ENCODE measurements at places on chromosomes 5 and 9. TPM values are rescaled to one million over a fixed set of nuclear protein-coding genes. Genes with fewer than 3 reads are reported as not detected.

The C5orf58 gene
- 0.15 TPM for polyA plus RNA-seq

The TLE4 gene
- polyA plus RNA-seq = 71.6 TPM

The F12 gene
- polyA plus RNA-seq = 4.6 TPM

The FOXI1 gene
- 8.1 TPM for polyA plus RNA-seq

The GPR151 gene
- polyA plus RNA-seq = not detected

The GRXCR2 gene
- polyA plus RNA-seq = not detected

DNA sequence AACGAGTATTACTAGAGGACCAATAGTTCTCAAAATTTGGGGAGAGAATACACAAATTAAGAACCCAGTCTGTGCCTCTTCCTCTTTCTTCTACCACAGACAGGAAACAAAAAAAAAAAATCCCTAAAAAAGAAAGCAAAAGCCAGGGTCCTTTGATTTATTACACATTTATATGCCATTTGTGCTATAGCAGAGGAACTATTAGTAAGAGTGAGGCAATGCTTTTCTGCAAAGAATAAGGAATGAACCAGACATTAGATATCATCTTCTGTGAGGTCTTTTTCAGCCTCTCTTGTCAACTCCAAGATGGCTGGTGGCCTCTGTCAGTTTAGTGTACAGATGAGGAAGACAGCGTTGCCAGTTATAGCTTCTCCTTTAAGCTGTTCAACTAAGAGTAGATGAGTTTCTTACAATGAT is 127.6 kb downstream of the RFX3 start:
- no peak for DNase-seq

DNA sequence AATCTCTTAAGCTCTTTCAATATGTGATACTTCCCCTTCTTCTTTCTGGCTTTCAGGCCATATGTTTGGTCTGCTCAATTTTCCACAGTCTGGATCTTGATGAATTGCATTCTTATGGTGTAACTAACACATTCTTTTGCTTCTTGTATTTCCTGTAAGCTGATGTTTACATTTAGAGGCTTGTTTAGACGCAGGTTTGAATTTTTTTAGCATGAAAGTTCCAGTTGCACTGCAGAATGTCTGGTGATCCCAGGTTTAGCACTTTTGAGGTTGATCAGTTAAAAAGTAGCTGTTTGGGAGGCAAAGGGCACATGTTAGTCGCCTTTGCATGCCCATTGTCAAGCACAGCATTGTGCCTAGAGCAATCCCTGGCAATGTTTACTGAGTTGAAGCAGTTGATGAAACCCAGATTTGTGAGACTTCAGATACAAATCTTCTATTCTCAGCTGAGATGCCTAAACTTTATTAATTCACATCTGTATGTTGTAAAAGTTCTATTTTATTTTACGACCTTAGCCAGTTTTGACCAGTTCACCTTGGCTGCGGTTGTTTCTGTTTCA is 59.6 kb upstream of the SPATA31C2 start:
- DNase-seq = no peak

DNA sequence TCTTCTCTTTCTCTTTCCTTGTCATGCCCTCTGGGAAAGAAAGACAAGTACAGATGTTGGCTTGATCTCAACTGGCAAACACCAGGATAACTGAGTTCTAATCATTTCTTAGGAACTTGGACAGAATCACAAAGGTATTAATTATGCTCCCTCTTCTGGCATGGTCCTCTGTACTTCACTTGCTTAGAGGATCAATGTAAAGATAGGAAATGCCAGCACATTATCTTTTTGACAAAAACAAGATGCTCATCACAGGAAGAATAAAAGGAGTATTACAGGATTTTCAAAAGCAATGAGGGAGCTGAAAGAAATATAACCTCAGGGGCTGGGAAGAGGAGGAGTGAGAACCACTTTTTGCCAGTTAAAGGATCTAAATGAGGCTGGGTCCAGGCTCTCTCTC is 70.6 kb downstream of the LHFPL2 start:
- DNase-seq = no peak

DNA sequence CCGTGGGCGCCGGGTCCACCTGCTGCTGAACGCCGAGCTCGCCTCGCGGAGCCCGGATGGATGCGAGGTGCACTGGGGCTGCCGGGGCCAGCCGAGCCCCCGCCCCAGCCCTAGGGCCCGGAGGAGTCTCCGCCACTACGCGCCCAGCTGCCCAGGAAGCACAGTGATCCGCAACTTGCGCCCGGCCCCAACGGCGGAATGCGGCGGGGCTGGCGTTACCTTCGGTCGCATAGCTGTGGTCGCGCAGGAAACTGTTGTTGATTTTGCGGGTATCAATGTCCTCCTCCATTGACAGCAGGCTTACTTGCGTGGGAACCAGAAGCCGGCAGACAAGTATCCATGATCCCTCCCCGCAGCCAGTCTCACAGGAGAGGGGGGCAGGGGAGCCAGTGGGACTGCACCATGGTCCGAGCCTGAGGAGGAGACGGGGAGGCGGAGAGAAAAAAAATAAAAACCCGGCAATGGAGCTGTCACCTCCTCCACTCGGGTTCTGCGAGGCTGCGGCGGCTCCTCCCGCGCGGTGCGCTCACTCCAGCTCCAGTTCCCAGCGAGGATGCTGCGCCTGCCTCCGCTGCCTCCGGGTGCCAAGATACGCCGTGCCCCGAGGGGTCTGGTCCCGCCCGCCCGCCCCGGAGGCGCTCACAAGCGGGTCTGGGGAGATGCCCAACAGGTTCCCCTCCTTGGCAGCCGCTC is 628 bp downstream of the PPP2R2B start:
- peak; percentile 18 for DNase-seq

DNA sequence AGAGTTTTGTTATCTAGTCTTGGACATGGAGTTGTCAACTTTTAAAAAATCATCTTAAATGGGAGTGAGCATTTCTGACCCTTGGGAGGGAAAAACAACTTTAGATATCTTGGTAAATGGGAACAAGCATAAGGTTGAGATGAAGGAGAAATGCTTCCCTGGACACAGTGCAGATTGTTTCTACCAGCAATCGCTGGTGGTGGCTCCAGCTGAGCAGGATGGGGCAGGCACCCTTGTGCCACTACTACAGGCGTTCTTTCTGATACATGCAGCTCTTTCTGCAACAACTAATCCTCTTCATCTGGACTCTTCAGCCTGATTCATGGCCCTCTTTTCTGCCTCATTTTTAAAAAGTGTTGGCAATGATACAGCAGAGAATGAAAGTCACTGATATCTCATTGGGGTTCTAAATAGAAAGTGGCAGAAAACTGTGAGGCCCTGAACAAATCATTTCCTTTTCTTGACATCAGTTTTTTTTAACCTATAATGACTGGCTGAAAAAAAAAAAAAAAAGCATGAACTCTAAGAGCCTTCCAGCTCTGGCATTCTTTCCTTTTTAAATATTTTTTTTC is 409.4 kb upstream of the PTGER4 start:
- no peak for DNase-seq

- no peak for DNase-seq
These were observed 312.8 kb downstream of the NSG2 start for GRCh38 chr5:174358276-174358675.

DNA sequence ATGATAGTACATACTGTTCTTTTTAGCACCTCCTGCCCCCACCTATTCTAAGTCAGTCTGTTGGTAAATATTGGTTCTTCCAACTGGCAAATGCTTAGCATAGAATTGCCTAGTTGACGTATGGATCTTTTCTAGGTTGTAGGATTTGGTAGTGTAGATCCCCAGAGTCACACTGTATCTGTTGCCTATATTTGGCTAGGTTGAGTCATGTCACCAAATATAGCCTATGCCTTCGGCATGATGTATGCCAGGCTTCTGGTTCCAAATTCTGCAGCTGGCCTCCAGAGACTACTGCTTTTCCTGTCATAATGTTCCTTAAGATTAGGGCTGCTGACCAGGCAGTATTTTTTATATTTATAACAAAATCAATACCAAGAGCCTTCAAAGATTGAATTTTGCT is 38.2 kb downstream of the CPEB4 start:
- DNase-seq = no peak

DNA sequence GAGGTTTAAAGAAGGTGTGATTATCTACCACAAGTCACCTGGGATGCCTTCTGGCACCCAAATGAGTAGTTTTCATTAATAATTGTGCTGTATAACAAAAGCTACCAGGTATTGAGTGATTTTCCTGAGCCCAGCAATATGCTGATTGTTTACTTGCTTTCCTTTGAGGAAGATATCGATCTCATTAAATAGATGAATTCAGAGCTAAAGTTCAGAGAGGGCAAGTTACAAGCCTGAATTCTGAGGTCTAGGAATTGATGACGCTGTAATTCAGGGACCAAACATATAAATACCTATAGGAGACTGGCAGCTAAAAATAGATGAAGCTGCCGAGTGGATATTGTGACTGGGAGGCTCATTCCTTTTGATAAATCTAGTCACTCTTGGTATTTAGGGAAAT is 1.1 kb downstream of the ERCC6L2 start:
- DNase-seq = no peak

DNA sequence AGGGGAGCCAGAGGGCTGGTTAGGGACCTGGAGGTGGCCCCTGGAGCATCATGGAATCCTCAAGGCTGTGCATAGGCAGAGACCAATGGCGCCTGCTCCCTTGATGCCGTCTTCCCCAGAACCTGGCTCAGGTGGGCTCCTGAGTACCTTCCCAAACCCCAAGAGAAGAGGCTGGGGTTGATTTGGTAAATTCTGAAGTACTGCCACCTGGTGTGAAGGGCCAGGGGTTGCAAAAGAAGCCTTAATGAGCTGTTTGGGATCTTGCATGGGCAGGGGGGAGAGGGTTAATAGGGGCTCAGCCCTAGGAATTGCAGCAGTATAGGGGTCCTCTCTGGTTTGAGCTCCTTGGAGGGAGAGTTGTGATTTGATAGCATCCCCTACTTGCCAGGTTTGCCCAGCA is 52.1 kb downstream of the CYSTM1 start:
- DNase-seq = no peak

GRCh38 chr9:114210691-114211276 is 55.4 kb downstream of the COL27A1 start:
- DNase-seq = no peak

DNA sequence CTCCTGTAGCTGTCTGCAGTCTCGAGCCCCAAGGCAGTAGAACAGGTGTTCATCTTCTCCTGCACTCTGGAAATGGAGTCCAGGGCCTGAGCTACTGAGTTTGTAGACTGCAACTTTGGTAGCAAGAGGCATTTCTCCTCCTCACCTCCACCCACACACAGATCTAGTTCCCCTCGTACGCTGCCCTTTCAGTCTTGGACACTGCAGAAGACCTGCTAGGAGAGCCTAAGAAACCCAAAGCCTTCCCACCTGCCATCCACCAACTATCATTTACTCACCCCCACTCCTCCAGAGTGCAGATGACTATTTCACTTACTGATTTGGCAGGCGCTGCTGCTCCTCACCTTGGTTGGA is 59.0 kb downstream of the KCNIP1 start:
- no peak for DNase-seq

DNA sequence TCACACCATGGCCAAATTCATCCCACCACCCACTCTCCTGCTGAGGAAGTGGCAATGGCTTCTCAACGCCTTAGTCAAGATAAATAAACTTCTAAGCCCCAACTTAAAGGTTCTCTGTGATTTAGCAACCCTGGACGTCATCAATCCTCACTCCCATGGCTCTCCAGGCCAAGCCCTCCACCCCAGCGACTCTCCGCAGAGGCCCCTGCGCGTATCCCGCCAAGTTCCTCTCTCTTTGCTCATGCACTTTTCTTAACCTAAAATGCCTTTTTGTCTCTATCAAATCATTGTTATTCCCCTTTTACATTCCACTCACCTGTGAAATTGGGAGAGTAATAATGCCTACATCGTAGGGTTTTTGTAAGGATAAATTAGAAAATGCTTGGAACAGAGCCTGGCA is 88.6 kb downstream of the NRG2 start:
- DNase-seq = no peak

DNA sequence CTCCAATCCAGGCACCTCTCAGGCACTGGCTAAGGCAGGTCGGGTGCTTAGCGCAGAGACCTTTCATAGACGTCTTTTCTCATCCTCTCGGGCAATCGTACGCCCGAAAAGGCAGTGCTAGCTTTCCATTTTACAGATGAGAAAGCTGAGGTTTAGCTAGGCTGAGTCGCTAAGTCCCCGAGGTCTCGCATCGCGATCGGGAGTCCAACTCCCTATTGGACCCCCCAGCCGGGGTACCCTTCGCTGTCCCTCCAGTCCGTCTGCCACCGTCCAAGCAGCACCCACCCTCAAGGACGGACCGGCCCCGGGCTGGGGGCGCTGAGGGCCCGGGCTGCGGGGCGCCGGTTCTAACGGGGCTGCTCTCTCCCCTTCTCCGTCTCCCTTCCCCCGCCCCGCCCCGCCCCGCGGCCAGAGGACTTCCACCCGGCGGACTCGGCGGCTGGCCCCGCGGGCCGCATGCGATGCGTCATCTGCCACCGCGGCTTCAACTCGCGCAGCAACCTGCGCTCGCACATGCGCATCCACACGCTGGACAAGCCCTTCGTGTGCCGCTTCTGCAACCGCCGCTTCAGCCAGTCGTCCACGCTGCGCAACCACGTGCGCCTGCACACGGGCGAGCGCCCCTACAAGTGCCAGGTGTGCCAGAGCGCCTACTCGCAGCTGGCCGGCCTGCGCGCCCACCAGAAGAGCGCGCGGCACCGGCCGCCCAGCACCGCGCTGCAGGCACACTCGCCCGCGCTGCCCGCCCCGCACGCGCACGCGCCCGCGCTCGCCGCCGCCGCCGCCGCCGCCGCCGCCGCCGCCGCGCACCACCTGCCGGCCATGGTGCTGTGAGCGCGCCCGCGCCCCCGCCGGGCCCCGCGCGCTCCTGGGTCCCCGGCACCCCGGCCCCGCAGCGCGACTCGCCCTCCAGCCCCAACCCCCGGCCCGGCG is 12.5 kb upstream of the EXOSC2 start:
- DNase-seq = no peak

- no peak for DNase-seq
These were observed 245.5 kb upstream of the RPS23 start for GRCh38 chr5:82523633-82524032.

DNA sequence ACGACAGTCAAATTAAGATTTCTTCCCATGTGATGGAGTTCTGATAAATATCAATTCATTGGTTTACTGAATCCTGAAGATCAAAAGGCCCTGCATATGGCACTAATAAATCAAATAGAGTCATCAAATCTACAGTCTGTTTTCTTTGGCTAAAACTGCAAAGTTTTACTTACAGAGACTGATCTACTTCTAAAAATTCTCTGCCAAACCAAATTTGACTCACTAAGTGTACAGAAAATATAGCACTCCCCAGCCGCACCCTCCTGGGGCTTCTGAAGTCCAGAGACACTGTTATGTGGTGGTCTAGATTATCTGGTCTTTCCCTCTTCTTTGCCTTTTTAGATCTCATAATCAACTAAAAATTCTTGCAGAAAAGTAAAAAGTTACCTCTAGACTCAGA is 237.7 kb downstream of the MLLT3 start:
- DNase-seq = no peak
